ENCODE measurements at places on chromosomes 1 and 21.

DNA sequence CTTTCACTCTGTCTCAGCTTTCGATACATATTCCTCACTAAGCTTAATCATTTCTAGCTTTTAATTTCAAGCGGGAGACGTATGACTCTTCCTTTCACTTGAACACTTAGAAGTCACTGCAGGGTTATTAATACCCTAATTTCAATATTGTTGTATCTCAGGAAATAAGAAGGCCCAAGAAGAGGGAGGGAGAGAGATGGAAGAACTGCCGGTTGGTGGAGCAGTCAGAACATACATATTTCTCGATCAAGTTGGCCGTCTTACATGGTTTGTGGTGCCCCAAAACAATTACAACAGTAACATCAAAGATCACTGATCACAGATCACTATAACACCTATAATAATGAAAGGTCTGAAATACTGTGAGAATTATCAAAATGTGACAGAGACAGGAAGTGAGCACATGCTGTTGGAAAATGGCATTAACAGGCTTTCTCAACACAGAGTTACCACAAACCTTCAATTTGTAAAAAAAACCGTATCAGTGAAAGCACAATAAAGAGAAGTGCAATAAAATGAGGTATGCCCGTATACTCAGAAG lies 145.4 kb upstream of the HP1BP3 start:
- no peak for DNase-seq

GRCh38 chr1:183027031-183027430 lies 3.8 kb downstream of the LAMC1 start:
- no peak for DNase-seq

DNA sequence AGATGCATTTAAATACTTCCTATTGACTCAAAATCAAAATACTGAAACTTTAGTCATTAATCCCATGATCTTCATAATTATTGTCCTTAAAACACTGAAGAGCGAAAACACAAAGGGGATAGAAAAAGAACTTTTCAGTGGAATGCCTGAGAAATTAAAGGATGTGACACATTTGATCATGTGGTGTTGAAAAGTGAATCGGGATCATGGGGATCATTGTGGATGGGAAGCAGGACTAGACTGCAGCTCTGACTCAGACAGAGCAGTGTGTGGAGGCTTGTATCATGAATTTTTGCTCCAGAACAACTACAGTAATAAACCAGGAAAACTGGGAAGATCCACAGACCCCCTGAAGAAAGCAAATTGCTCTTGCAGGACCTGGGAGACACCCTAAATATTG lies 161.1 kb upstream of the CXADR start:
- no peak for DNase-seq

DNA sequence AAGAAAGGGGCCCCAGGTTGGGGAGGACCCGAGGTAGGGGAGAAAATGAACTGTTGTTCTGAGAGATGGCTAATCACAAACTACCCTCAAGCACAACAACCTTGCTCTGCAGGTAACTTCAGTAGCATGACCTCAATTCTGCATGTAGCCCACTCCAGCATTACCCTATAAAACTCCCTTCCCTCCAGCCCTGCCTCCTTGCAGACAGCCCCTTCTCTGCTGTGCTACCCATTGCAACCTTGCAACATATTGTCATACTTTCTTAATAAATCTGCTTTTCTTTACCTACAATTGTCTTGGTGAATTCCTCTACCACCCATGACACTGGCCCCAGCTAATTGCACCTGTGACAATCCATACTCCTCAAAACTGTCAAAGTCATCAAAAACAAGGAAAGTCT lies 428.9 kb downstream of the MATN1 start:
- no peak for DNase-seq

DNA sequence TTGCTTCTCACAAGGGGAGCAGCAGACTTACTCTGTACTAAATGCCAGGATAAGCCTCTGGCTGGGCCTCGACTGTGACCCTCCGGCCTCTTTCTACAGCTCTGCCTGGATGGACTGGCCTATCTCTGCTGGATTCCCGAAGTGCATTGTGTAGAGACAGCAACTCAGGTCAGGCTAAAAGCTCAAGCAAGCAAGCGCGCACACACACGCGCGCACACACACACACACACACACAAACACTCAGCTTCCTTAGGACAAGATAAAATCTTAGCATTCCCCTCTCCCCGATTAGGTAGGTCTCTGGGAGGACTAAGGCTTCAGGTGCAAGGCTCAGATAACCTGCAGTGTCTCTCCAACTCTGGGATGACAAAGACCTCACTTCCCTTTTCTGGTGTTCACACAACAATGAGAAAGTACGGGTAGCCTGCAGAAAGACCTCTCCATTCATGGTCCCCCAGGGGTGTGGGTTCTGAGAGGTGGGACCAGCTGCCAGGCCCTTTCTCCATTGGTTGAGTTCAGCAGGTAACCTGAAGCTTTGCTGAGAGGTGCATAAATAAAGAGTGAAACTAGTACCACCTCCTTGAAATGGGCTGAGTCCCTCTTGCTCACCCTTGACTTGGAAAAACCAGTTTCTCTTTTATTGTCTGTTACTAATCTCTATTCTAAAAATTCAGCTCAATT lies 155.1 kb upstream of the CAMK1G start:
- DNase-seq: no peak

DNA sequence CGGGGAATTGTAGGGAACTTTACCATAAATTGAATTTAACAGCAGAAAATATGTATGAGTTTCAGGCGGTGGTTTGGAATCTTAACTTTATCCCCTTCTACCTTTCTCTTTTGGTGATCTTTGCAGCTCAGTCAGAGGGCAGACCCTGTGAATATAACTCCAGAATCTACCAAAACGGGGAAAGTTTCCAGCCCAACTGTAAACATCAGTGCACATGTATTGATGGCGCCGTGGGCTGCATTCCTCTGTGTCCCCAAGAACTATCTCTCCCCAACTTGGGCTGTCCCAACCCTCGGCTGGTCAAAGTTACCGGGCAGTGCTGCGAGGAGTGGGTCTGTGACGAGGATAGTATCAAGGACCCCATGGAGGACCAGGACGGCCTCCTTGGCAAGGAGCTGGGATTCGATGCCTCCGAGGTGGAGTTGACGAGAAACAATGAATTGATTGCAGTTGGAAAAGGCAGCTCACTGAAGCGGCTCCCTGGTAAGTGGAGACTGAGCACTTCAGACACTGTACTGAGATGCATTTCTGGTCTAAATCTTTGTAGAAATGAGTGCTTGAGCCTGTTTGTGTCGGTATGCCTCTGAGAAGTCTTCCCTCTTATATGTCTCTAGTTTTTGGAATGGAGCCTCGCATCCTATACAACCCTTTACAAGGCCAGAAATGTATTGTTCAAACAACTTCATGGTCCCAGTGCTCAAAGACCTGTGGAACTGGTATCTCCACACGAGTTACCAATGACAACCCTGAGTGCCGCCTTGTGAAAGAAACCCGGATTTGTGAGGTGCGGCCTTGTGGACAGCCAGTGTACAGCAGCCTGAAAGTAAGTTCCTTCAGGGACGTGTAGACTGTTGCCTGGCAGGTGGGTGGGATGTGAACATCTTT lies 1.5 kb downstream of the CCN1 start:
- DNase-seq: no peak

DNA sequence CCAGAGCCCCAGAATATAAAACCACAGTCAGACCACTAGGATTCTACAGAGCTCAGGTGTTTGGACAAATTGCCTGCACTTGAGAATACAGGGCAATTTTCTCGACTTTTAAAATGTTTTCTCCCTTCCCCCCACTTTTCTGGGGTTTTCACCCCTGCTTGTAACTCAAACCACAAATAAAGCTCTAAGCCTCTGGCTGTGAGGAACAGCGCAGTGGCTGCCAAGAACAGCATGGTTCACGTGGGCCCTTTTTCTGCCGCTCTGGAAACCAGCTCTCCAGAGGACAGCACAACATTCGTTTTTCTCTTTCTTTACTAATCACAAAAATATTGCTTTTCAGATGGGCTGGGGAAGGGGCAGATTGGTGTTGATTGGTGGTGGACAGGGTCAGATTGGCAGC lies 102.2 kb upstream of the JUN start:
- DNase-seq: peak; percentile 53

DNA sequence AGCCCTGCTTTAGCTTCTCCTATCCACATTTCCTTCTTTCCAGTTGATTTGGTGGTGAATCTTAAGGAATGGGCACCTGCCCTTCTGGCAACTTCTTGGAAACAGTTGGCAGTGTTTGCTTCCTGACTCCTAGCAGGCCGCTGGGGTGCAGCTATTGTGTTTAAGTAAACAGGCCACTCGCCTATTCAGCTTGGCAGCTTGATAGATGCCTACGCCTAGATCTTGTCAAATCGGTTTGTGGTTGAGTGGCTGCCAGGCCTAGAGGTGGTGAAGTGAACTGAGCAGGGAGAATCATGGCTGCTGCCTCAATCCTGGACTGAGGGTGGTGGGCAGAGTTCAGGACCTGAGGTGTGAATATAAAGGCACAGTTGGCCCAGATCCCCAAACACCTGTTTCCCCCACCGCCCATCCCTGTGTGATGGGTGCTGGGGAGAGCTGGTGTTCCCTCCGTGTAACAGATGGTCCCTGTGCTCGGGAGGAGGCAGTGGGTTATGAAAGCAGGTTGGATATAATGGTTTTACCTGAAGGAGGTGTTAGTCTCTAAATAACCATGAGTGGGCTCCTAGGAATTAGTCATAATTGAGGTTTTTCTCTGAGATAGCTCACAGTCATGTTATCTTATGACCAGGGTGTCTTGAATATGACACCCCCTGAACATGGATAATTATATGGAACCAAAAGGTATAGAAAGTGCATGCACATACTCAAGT lies 940 bp upstream of the PLA2G2C start:
- no peak for DNase-seq

Data from tibial nerve (tissue), 4 donors.